Cortex of kidney (tissue), 1 donor: ENCODE measurements at places on chromosomes 7 and 10.

GRCh38 chr7:46848944-46849343 lies 733.0 kb downstream of the TNS3 start:
- DNase-seq = no peak

DNA sequence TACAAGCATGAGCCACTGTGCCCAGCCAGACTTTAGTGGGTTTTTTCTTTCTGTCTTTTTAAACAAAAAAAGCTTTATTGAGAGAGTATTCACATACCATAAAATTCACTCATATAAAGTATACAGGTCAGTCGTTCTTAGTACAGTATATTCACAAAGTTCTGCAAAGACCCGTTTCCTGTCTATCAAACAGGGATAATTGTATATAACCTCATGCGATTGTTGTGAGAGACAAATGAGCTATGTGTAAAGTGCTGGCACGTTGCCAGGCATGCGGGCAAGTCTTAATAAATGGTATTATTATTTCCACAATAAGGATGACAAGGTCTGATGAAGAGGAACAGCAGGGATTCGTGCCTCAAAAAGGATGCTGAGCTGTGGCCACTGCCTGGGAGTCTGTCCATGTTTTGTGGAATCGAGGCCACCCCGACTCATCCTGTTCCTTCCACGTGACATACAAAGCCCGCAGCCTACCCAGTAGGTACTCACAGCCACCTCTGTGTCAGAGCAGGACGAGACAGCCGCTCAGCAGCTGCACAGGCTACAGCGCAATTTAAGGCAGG lies 51.6 kb downstream of the SMKR1 start:
- no peak for DNase-seq

DNA sequence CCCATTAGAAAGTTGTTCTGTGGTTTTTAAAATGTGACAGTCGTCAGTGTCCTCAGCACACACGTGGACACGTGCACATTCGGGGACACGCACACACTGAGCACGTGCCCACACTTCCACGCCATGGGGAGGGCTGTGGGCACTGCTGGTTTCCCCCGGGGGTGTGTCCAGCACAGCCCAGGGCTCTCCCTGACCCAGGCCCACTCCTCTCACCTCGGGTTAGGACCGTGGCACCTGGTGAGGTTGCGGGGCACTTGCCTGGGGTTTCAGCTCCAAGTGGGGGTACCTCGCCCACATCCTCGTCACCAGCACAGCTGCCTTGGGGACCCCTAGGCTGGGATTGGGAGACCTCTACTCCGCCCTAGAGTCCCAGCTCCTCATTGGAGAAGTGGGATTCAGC lies 20.7 kb downstream of the GET4 start:
- DNase-seq = no peak

DNA sequence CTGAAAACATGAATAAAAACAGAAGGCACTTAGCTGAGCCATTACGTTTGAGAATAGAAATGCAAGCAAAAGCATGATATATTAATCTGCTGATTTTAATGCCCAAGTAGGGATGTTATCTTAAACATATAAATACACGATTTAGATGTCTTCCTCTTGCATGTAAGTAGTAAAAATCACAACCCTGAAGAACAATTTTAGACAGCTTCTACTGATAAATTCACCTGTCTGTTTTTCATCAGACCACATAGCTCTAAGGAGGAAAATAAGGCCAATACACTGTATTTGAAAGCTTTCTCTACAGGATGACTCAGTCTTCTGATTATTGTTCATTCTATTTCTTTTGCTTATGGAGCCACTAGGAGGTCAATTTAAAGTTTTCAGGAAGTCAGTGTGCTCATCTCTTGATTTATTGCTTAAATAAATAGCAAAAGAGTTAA lies 210.9 kb upstream of the CHRM2 start:
- DNase-seq = no peak

DNA sequence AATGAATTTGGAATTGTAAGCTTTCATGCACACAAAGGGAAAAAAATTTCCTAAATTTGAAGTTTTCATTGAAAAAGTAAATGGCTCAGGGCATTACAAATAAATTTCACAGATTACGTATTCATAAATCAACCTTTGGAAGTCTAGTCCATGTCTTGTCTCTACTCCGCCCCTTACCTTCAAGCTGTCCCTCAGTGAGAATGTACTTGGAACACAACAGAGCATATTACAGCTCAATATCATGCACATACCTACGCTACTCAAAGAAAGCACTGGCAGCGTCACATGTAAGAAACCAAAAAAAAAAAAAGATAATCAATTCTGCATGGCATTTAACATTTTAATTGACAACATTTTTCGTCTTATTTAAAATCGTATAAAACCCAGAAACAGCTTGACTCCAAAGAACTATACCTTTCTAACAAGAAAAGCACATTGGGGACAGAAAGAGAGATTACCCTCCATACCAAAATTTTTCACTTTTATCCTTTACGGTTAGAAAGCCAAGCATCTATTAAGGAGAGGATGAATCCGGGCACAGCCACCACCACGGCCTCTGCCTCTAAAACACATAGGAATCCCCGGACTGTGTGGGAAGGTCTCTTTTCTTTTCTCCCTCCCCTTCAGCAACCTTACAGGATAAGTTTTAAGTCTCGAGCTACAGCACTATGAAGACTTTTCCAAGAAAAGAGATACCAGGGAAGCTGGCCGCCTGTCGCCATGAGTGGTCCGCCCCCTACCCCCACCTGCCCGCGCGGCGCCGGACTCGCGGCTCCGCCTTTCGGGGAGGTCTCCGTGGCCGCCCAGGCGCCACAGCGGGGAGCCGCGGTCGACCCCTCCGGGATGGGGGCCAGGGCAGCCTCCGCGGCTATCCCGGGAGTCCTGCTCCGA lies 1.1 kb downstream of the JMJD1C start:
- DNase-seq = no peak

DNA sequence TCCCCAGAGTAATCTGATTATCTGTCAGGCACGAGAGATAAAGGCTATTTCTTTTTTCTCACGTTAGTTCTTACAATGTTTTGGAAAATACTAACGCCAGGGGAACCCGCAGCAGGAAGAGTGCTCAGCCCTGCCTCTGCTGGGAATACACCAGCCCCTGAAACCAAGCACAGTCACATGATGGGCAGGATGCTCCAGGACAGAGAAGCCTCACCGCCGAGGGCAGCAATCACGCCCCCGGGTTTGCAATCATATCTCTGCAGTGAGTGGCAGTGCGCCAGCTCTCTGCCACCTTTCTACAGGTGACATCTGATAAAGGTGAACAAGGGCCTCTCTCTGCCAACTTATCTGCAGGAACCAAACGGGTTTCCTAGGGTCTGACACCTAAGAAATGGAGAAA lies 39.8 kb downstream of the BRI3 start:
- no peak for DNase-seq

GRCh38 chr10:114930320-114930719 lies 7.7 kb upstream of the TRUB1 start:
- no peak for DNase-seq

GRCh38 chr7:122301858-122302760 lies 2.4 kb downstream of the FEZF1 start:
- DNase-seq = no peak

DNA sequence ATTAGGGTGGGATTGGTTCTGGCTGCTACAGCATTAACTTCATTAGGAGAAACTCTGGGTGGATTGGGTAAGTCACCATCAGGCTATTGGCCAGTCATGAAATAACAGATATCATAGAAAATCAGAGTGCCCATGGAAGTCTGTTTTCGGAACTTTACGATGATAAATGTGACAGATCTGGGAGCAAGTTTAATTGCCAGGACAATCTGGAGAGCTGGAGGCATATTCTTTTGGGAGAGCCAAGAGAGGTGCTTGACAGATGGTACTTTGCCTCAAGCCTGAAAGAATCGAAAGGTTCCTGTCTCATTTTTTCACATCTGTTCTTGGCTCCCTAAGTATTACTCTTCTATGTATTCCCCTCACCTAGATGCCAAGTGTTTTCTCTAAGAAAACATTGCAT lies 369.9 kb downstream of the CNTNAP2 start:
- DNase-seq = no peak

- no peak for DNase-seq
Measured at GRCh38 chr7:149261829-149262617, at the start of gene ZNF783. ZNF783 (plus strand) TSS chr7:149262196; CDS start chr7:149262334, 138 bp downstream.

DNA sequence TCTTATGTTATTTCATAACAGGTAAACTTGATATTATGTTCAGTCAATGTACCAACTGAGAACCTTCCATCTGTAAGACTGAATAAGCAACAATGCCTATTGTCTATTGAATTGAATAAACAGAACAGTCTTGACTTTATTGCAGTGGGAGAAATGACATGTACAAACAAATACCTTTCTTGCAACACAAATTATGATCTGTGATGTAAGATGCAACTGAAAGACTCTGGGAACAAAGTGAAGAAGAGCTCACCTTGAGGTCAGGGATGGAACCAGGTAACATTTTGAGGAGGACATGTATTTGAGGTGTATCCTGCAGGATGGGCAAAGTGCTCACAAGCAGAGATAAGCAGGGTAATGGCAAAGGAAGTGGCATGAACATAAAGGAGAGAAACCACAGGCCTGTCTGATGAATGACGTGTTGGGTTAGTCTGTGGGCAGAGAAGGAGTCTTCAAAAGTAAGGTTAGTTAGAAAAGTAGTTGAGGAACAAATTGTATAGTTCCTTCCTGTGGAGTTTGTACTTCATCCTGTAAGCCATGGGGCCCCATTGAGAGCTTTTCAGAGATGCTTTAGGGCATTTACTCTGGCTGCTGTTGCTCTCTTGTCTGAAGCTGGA lies 9.5 kb downstream of the PNLIPRP3 start:
- DNase-seq = no peak

DNA sequence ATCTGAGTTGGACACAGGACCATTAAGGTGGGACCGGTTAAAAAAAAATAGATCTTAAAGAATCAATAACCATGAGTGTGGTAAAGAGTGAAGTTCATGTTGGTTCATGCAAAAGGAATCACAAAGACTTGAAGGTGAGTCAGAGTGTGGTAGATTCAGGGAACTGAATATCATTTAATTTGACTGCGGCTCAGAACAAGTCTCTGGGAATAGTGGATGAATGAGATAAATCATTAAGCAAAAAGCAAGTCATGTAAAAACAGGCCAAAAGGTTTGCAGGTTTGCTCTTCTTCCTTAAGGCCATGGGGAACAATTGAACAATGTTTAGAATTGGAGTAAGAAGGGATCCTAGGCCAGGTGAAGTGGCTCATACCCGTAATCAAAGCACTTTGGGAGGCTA lies 385.8 kb downstream of the ETV1 start:
- no peak for DNase-seq
